ENCODE measurements at places on chromosomes 3 and 15. TPM values are rescaled to one million over a fixed set of nuclear protein-coding genes. Genes with fewer than 3 reads are reported as not detected.

DNA sequence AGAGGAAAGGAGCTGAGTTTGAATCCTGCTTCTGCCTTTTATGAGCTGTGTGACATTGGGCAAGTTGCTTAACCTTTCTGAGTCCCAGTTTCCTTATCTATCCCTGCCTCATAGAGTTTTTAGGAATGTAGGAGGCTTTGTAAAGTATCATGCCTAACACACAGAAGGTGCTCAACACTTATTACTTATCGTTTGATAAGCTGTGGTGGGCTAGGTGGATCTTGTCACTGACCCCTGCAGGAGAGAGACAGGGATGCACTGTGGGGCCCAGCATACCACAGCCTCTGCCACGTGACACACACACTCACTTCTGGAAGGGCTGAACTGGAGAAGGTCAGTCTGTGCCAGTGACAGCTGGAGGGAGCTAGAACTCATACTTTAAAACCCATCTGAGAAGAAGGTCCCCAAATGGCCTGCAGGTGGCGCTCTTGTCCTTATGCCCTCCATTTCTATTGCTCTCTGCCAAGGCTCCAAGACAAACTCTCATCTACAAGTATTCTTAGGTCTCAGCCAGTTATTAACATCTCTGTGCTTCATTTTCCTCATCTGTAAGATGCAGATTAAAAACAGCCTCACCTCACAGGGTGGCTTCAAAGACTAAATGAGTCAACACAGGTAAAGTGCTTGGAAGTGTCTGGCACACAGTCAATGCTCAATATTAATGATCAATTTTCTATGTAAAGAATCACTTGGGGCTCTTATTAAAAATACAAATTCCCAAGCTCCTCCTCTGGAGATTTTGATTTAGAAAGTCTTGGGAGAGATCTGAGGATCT lies 57.5 kb upstream of the HACD2 start:
- no peaks in the 10 kb centered on the region for H3K36me3 ChIP-seq
- peak overlapping the region; percentile 81 for H3K27ac ChIP-seq
- peak; percentile 95 for DNase-seq
- H3K4me1 ChIP-seq: peaks cover 55% of the 10 kb centered on the region

DNA sequence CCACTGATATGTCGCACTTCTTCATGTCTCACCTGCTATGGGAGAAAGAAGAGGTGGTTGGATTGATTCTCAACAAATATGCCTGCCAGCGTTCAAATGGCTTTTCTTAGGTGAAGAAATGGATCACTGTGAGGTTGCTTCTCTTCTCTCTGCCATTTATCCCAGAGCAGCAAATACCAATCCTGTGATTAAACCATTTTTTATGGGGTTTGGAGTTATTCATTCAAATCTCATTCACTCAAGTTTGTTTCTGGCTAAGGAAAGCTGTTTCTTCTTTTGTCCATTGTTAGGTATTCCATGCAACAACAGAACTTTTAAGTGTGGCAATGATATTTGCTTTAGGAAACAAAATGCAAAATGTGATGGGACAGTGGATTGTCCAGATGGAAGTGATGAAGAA lies 12.2 kb upstream of the C3orf52 start:
- H3K4me1 ChIP-seq: no peaks in the 10 kb centered on the region
- no peaks in the 10 kb centered on the region for H3K36me3 ChIP-seq
- no peaks in the 10 kb centered on the region for H3K27me3 ChIP-seq
- DNase-seq: no peak
- no peak overlapping the region for H3K27ac ChIP-seq
- H3K4me3 ChIP-seq: no peak overlapping the region

GRCh38 chr15:46278486-46279090 lies 643.8 kb downstream of the SQOR start:
- H3K36me3 ChIP-seq: no peaks in the 10 kb centered on the region
- H3K4me1 ChIP-seq: no peaks in the 10 kb centered on the region
- no peak for DNase-seq
- H3K4me3 ChIP-seq: no peak overlapping the region
- no peaks in the 10 kb centered on the region for H3K27me3 ChIP-seq
- H3K27ac ChIP-seq: no peak overlapping the region

- H3K27ac ChIP-seq: no peak overlapping the region
- H3K27me3 ChIP-seq: no peaks in the 10 kb centered on the region
- no peak for DNase-seq
- no peak overlapping the region for H3K4me3 ChIP-seq
Measured at GRCh38 chr3:197573048-197573767, 17.4 kb upstream of the BDH1 start.

- no peak overlapping the region for H3K27ac ChIP-seq
- H3K4me3 ChIP-seq: no peak overlapping the region
- no peaks in the 10 kb centered on the region for H3K36me3 ChIP-seq
- no peaks in the 10 kb centered on the region for H3K4me1 ChIP-seq
- H3K27me3 ChIP-seq: no peaks in the 10 kb centered on the region
- DNase-seq: no peak
Measured at GRCh38 chr3:34998902-34999301, 640.4 kb upstream of the ARPP21 start.

GRCh38 chr3:193865339-193865738 lies 270.6 kb upstream of the HES1 start:
- H3K27me3 ChIP-seq: no peaks in the 10 kb centered on the region
- no peak overlapping the region for H3K4me3 ChIP-seq
- peaks cover 17% of the 10 kb centered on the region for H3K4me1 ChIP-seq
- no peak overlapping the region for H3K27ac ChIP-seq
- no peak for DNase-seq
- no peaks in the 10 kb centered on the region for H3K36me3 ChIP-seq

GRCh38 chr15:73464602-73465001 lies 21.6 kb downstream of the REC114 start:
- H3K27ac ChIP-seq: no peak overlapping the region
- H3K36me3 ChIP-seq: no peaks in the 10 kb centered on the region
- no peaks in the 10 kb centered on the region for H3K4me1 ChIP-seq
- H3K4me3 ChIP-seq: no peak overlapping the region

GRCh38 chr15:89401631-89402517 lies 67.2 kb upstream of the POLG start:
- no peaks in the 10 kb centered on the region for H3K27me3 ChIP-seq
- DNase-seq: no peak
- H3K4me1 ChIP-seq: peaks cover 15% of the 10 kb centered on the region
- H3K4me3 ChIP-seq: no peak overlapping the region
- no peak overlapping the region for H3K27ac ChIP-seq
- no peaks in the 10 kb centered on the region for H3K36me3 ChIP-seq

- peak; percentile 43 for DNase-seq
- no peak overlapping the region for H3K27ac ChIP-seq
- H3K27me3 ChIP-seq: no peaks in the 10 kb centered on the region
- no peak overlapping the region for H3K4me3 ChIP-seq
- H3K36me3 ChIP-seq: no peaks in the 10 kb centered on the region
Measured at GRCh38 chr3:120506828-120507774, 56.3 kb upstream of the FSTL1 start.

GRCh38 chr3:141681390-141681780 lies 56.7 kb upstream of the RNF7 start:
- no peaks in the 10 kb centered on the region for H3K27me3 ChIP-seq
- no peak overlapping the region for H3K27ac ChIP-seq
- no peak for DNase-seq
- H3K4me3 ChIP-seq: no peak overlapping the region

GRCh38 chr15:72197041-72197459 lies 537 bp downstream of the GRAMD2A start:
- peaks cover 23% of the 10 kb centered on the region for H3K4me1 ChIP-seq
- no peak for DNase-seq
- H3K27ac ChIP-seq: no peak overlapping the region
- no peaks in the 10 kb centered on the region for H3K27me3 ChIP-seq
- no peaks in the 10 kb centered on the region for H3K36me3 ChIP-seq

GRCh38 chr15:50925281-50925680 lies 16.8 kb downstream of the AP4E1 start:
- no peak for DNase-seq
- H3K4me1 ChIP-seq: no peaks in the 10 kb centered on the region
- no peaks in the 10 kb centered on the region for H3K36me3 ChIP-seq
- no peak overlapping the region for H3K4me3 ChIP-seq
- no peak overlapping the region for H3K27ac ChIP-seq

DNA sequence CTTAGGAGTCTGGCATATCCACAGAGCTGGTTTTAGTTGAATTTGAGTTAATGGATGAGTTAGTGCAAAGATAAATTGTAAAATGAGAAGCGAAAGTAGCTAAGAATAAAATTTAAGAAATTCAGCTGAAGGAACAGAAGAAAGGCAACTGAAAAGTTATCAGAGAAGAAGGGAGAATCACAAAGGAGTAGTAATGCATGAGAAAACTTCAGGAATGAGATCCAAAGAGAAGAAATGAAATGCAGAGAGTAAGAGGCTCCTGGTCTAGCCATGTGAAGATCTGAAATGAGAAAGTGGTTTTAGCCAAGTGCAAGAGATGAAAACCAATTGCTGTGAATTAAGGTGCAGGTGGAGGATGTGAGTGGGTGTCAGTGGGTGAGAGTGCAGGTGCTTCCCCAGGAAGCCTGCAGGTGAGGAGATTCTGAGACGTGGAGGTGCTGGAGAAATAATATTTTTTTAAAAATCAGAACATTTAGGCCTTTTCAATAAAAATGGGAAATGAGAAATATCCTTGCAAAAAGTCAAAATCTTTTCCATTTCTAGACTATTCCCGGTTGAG lies 18.5 kb downstream of the KBTBD8 start:
- no peak for DNase-seq
- no peak overlapping the region for H3K27ac ChIP-seq
- no peak overlapping the region for H3K4me3 ChIP-seq
- no peaks in the 10 kb centered on the region for H3K36me3 ChIP-seq
- H3K27me3 ChIP-seq: no peaks in the 10 kb centered on the region

DNA sequence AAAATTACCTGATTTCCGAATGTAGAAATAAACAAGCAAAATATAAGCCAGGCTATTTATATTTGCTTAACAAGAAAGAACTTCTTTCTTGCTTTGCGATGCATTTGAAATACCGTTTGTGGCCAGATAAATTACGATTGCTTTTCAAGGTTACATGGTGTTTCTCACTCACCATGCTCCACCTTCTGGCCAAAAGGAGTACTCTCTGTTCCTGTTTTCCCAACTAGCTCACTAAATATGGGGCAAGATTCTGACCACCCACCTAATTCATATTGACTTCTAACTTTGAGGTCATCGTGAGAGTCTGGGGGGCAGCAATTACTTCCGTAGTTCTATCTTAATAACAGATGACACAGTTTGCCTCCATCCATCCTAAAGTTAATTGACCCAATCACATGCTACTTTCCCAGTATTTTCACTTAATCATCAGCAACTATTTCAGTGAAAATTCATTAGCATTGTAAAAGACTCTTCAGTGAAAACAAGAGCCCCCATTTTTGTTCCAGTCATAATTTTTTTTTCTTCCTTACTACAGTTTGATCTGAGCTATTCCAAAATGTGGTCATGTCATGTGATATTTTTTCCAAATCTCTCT lies 25.9 kb downstream of the ACP3 start:
- H3K36me3 ChIP-seq: no peaks in the 10 kb centered on the region
- H3K27me3 ChIP-seq: no peaks in the 10 kb centered on the region
- no peak overlapping the region for H3K4me3 ChIP-seq
- DNase-seq: peak; percentile 71
- H3K27ac ChIP-seq: no peak overlapping the region

GRCh38 chr3:72630327-72630968 lies 217.8 kb downstream of the SHQ1 start:
- H3K36me3 ChIP-seq: no peaks in the 10 kb centered on the region
- no peak for DNase-seq
- H3K4me3 ChIP-seq: no peak overlapping the region
- H3K27me3 ChIP-seq: no peaks in the 10 kb centered on the region

- H3K27me3 ChIP-seq: no peaks in the 10 kb centered on the region
- no peaks in the 10 kb centered on the region for H3K36me3 ChIP-seq
- no peak for DNase-seq
- no peak overlapping the region for H3K4me3 ChIP-seq
- no peak overlapping the region for H3K27ac ChIP-seq
Measured at GRCh38 chr3:151155409-151156128, 47.4 kb downstream of the GPR171 start.

DNA sequence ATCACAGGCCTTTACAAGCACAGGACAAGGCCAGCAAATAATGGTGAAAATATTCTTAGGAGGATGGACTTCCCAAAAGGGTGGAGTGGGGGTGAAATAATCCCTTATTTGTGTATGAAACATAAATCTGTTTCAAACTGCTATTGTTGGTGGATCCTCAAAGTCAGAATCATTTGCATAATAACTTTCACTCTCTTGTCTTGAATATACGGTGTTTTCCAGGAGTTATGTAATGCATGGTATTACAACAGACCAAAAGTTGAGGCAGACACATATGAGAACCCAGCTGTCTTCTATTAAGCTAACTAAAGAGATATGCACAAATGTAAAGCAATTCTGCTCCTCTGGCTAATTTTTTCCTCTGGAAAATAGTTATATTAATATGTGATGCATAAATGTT lies 57.7 kb downstream of the PRTG start:
- H3K36me3 ChIP-seq: no peaks in the 10 kb centered on the region
- H3K27ac ChIP-seq: no peak overlapping the region
- H3K27me3 ChIP-seq: no peaks in the 10 kb centered on the region
- H3K4me3 ChIP-seq: no peak overlapping the region

- H3K27me3 ChIP-seq: no peaks in the 10 kb centered on the region
- H3K4me3 ChIP-seq: no peak overlapping the region
- no peaks in the 10 kb centered on the region for H3K4me1 ChIP-seq
- no peak overlapping the region for H3K27ac ChIP-seq
- DNase-seq: no peak
- H3K36me3 ChIP-seq: no peaks in the 10 kb centered on the region
Measured at GRCh38 chr15:36924034-36924433, 176.3 kb downstream of the MEIS2 start.

GRCh38 chr15:68578175-68578979 lies 416 bp upstream of the CORO2B start:
- H3K27ac ChIP-seq: peak overlapping the region; percentile 80
- DNase-seq: peak; percentile 76
- H3K36me3 ChIP-seq: no peaks in the 10 kb centered on the region
- H3K4me1 ChIP-seq: peaks cover 7% of the 10 kb centered on the region

- no peak overlapping the region for H3K27ac ChIP-seq
- no peaks in the 10 kb centered on the region for H3K36me3 ChIP-seq
- DNase-seq: no peak
- H3K4me1 ChIP-seq: peaks cover 10% of the 10 kb centered on the region
Measured at GRCh38 chr3:23761440-23761896, 44.3 kb upstream of the UBE2E1 start.

GRCh38 chr3:153330901-153331300 lies 168.9 kb downstream of the RAP2B start:
- DNase-seq: no peak
- no peaks in the 10 kb centered on the region for H3K4me1 ChIP-seq
- no peak overlapping the region for H3K4me3 ChIP-seq
- H3K27me3 ChIP-seq: no peaks in the 10 kb centered on the region

The RARRES1 gene
- 0.24 TPM for total RNA-seq

The HYKK gene
- 5.9 TPM for total RNA-seq

The CPNE9 gene
- total RNA-seq: 0.31 TPM

The DAZL gene
- 71.5 TPM for total RNA-seq

The MIX23 gene
- 19.3 TPM for total RNA-seq

The ACY1 gene
- total RNA-seq: 16.0 TPM

The GOLGA8G gene
- 42.7 TPM for total RNA-seq

The GUCA1C gene
- total RNA-seq: 0.87 TPM

The PPP1R14D gene
- total RNA-seq: 0.43 TPM

The SLC9C1 gene
- total RNA-seq: 9.8 TPM

The COLQ gene
- 7.6 TPM for total RNA-seq

The NXPE3 gene
- 17.0 TPM for total RNA-seq
